ENCODE measurements at places on chromosomes 3 and 15. TPM values are rescaled to one million over a fixed set of nuclear protein-coding genes. Genes with fewer than 3 reads are reported as not detected.

CNBP gene
- 237 TPM for total RNA-seq

CADM2 gene
- total RNA-seq, result 7.1 TPM

CHDH gene
- 11.5 TPM for total RNA-seq

FHIT gene
- 19.4 TPM for total RNA-seq

PPP1R14D gene
- total RNA-seq, result not detected

IQCH gene
- total RNA-seq, result 4.8 TPM

GOLGA6A gene
- total RNA-seq, result not detected

KIF23 gene
- 17.9 TPM for total RNA-seq

ITGB5 gene
- total RNA-seq, result 68.1 TPM

ACAA1 gene
- 62.8 TPM for total RNA-seq

SV2B gene
- 2.1 TPM for total RNA-seq

EPHB1 gene
- 6.8 TPM for total RNA-seq

SHC4 gene
- total RNA-seq, result 2.0 TPM

ZNF385D gene
- 11.0 TPM for total RNA-seq

GABRR3 gene
- not detected for total RNA-seq

Data from metanephros (tissue), 2 donors.